Inflammatory macrophage treated with lipopolysaccharide for 4 hours (primary cell): ENCODE measurements at places on chromosomes 2 and 18.

- DNase-seq: no peak
Observed at GRCh38 chr2:241499146-241499965, 9.0 kb downstream of the STK25 start.

DNA sequence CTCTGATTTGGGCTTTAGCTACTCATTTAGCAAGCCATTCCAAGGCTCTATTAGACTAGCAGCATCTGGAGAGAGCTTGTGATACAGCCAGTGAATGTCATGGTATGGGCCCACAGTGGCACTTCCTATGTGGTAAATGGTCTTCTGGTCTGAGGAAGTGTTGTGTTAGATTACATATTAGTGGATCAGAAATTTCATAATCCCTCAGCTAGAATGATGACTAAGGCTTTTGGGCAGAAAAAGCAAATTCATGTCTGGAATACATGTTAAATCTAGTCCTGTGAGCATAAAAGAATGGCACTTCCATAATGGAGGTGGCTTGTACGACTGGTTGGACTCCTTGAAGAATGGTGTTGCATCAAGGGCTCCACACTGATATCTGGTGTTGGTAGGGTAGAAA is 436.8 kb upstream of the CWC22 start:
- peak; percentile 53 for DNase-seq

DNA sequence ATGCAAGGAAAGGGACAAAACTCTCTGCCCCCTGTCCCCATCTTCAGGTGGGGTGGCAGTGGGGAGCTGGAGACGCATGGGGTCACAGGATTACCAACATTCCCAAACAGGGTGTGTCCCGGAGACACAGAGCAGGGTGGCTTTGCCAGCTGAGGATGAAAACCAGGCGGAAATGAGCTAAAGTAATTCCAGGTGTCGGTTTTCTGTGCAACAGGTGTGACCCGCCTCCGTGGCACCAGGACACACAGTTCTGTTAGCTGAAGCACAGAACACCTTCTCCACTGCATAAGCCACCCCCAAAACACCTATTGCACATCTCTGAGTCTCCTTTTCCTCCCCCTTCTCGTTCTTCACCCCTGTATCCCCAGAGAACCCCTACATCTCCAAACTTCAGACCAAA is 122.7 kb upstream of the GLI2 start:
- DNase-seq: no peak

DNA sequence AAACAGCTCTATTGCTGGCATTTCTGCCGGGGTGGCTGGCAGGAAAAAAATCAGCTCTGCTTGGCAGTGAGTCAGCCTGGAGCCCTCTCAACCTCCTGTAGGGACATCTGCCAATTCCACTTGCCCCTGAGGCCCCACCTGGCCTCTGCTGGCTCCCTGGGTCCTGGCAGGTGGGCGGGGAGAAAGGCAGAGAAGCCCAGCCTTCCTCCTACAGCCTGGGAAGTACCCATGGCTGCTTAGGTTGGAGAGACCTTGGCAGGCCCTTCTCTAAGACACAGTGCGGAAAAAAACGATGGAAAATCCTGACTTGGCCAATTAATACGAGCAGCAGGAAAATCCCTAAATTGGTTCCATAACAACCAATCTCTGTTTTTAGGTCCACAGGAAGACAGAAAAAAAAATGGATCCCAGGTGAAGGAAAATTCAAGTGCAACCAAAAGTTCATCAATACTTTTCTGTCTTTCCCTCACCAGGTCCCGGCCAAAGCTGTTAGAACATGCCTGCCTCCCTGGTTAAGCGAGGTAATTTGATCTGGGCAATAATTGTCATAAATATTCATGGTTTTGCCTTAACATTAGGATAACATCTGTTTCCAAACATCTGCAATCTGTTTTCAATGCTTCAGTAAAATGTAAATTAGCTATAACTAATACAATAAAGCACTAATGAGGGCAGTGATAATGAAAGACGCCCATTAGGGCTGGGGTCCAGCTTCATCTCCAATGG is 245.9 kb downstream of the TFCP2L1 start:
- DNase-seq: no peak

DNA sequence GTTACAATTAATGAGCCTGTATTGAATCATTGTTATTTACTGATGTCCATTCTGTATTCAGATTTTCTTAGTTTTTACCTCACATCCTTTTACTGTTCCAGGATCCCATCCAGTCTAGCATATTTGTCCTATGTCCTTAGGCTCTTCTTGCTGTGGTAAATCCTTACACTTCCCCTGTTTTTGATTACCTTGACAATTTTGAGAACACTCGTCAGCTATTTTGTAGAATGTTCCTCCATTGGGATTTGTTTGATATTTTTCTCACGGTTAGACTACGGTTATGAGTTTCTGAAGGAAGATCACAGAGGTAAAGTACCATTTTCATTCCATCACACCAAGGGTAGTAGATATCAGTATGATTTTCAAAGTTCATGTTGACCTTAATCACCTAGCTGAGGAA is 202.3 kb downstream of the AKAIN1 start:
- no peak for DNase-seq

- no peak for DNase-seq
Observed at GRCh38 chr2:179543361-179543901, 278.8 kb upstream of the SESTD1 start.

GRCh38 chr18:74422541-74422940 is 34.6 kb downstream of the DIPK1C start:
- no peak for DNase-seq

- no peak for DNase-seq
Observed at GRCh38 chr2:156321243-156321904, 11.1 kb downstream of the NR4A2 start.

GRCh38 chr2:27379836-27380625 is 503 bp downstream of the ZNF513 start:
- DNase-seq: peak; percentile 67

- no peak for DNase-seq
Observed at GRCh38 chr2:122384768-122385333, 629.4 kb downstream of the TSN start.

DNA sequence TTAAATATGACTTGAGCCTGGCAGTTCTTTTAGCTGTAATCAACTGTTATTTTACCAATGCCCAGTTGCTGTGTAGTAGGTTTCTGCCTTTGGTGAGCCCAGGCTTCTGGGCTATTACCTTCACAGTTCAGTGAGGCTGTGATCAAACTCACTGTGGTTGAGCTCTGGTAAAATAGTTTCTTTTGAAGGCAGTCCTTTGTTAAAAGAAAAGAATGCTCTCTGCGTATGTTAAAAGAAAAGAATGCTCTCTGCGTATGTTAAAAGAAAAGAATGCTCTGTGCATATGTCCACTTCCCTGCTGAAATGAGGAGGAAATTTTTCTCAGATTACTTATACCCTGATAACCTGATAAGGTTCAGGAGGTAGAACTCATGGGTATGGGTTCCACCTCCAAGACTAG is 244.3 kb downstream of the RNF144A start:
- DNase-seq: no peak

DNA sequence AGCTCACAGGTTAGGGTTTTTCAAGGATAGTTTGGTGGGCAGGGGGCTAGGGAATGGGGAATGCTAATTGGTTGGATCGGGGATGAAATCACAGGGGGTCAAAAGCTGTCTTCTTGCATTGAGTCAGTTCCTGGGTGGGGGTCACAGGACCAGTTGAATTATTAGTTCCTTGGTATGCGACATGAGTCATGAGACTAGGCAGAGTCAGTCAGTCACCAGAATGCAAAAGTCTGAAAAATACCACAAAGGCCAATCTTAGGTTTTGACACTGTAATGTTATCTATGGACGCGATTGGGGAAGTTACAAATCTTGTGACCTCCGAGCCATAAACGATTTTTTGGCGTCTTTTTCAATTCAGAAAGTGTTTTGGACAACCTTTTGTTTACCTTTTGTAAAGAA is 101.2 kb downstream of the ZNF519 start:
- DNase-seq: no peak

DNA sequence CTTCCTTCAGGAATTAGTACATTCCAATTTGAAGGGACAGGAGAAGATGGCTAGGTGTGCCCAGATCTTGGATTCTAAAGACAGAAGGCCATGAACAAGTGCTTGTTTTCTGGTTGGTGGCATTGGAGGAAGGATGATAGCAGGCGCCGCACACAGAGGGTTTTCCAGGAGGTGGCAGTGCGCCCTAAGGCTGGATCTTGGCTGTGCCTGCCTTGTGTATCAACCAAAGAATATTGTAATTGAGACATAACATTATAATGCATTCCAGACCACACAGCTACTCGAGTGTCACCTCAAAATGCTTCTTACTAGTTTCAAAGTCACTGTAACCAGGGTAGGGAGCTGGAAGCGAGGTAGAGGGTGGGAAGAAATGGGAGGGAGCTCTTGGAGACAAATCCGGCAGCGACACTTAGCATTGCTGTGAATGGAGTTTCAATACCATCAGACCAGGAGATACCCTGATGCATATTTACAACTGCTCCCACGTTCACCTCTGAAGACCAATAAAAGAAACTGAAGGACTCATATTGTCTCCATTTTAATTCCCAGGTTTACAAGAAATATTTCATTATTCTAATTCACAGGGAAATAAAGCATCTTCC is 42.5 kb downstream of the CPO start:
- DNase-seq: peak; percentile 38

DNA sequence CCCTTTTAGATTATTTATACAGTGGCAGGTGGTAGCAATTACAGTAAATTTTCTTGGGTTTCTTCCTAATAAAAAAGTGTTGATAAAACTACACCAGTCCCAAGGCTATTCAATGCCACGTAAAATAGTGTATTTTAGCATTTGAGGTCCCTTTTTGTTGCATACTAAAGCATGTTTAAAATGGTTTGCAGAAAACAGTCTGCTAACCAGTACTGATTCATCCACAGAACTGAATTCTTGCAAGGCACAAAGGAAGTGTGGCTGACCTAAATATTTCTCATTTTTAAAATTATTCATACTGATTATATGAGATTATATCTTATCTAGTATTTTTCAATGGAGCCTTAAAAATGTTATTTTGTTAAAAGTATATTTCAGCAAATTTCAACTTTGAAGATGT is 98.1 kb downstream of the SMAD2 start:
- DNase-seq: no peak

DNA sequence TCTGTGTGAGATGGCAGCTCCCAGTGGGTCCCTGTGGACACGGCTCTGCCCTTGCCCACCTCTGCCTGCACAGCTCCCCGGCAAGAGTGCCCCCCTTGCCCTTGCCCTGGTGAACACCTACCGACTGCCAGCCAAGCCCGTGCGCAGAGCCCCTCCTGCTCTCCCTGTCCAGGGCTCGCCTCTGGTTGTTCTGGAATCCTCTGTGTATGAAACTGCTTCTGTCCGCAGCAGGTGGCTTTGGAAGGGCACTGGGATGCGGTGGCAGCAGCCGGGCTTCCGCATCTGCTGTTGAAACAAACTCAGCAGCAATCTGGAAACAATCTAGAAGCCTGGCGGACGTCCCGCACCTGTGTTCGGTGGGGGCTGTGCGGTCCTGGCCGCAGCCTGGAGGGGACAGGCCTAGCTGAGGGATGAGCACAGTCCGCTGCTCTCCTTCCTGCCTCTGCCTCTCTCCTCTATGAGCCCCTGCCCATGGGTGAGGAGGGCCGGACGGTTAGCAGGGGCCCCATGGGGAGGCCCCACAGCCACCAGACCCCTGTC is 34.0 kb upstream of the KLF11 start:
- DNase-seq: no peak

DNA sequence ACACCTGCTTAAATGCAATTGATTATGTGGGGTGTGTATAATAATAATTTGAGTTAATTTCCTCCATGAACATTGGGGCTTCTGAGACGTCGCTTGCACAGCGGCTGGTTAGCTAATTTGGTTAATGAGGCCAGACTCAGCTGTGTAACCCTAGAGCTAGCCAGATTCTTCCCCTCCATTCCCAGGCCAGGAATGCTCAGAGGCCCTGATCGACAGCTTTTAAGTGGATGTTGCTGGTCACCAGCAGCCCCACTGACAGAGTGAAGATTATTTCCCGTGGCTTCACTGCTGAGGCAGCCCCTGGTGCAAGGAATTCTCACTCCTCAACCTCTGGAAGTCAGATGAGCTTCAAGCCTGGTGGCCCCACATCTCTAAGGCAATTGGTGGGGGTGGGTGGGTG is 12.4 kb upstream of the EPAS1 start:
- DNase-seq: no peak

- DNase-seq: no peak
Observed at GRCh38 chr2:15579641-15580040, 12.0 kb upstream of the DDX1 start.

GRCh38 chr2:214747992-214748391 is 61.5 kb downstream of the BARD1 start:
- no peak for DNase-seq

GRCh38 chr2:152716805-152717227 is 445 bp downstream of the PRPF40A start:
- no peak for DNase-seq

GRCh38 chr2:190765386-190766173 is 115.0 kb upstream of the GLS start:
- DNase-seq: no peak

- DNase-seq: peak; percentile 41
Observed at GRCh38 chr18:33184175-33184574, 256.3 kb downstream of the CCDC178 start.

DNA sequence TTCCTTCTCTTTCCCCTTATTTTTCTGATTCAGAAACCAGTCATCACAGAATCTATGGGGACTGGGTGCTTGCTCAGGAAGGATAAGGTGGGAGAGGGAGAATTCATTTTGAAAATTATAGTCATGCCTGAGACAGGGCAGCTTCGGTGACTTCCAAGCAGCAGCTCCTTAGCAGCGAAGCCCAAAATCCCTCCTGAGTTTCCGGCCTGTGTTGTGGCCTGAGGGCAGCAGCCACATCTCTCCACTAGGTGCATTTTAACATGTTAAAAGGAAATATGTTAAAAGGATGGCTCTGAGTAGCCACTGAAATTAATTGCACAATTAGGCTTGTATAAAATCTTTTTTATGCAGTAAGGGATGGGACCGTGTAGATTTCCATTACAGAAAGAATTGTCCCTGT is 207.0 kb upstream of the RAB12 start:
- DNase-seq: no peak

- no peak for DNase-seq
Observed at GRCh38 chr2:207370646-207371045, 159.1 kb upstream of the CREB1 start.

GRCh38 chr2:101581675-101582299 is 106.9 kb upstream of the RFX8 start:
- no peak for DNase-seq

- DNase-seq: no peak
Observed at GRCh38 chr2:147374423-147374811, 470.4 kb upstream of the ACVR2A start.

- DNase-seq: no peak
Observed at GRCh38 chr2:212484563-212485080, 54.0 kb downstream of the ERBB4 start.

- no peak for DNase-seq
Observed at GRCh38 chr18:46720092-46720491, 36.8 kb downstream of the ST8SIA5 start.

- no peak for DNase-seq
Observed at GRCh38 chr2:216217904-216218260, 108.7 kb downstream of the XRCC5 start.

- DNase-seq: no peak
Observed at GRCh38 chr18:76139844-76140243, 355.2 kb downstream of the ZNF516 start.

- peak; percentile 3 for DNase-seq
Observed at GRCh38 chr18:13319629-13320028, 101.1 kb downstream of the LDLRAD4 start.

GRCh38 chr2:85017411-85018048 is 46.6 kb downstream of the KCMF1 start:
- DNase-seq: peak; percentile 18
